ENCODE measurements at places on chromosomes 7 and 10. TPM values are rescaled to one million over a fixed set of nuclear protein-coding genes. Genes with fewer than 3 reads are reported as not detected.

Gene TRIM56
- 11.4 TPM for total RNA-seq

Gene MYO3A
- not detected for total RNA-seq

Gene INTS1
- total RNA-seq, result 72.9 TPM

Gene LEP
- not detected for total RNA-seq

Gene SRGN
- 135 TPM for total RNA-seq

Gene KCNH2
- total RNA-seq, result 0.34 TPM

Gene COPG2
- total RNA-seq, result 11.1 TPM

Gene PLCE1
- 2.8 TPM for total RNA-seq

Gene IDE
- total RNA-seq, result 26.0 TPM

Gene PDE1C
- total RNA-seq, result 0.53 TPM

Gene TAX1BP1
- total RNA-seq, result 41.2 TPM

DNA sequence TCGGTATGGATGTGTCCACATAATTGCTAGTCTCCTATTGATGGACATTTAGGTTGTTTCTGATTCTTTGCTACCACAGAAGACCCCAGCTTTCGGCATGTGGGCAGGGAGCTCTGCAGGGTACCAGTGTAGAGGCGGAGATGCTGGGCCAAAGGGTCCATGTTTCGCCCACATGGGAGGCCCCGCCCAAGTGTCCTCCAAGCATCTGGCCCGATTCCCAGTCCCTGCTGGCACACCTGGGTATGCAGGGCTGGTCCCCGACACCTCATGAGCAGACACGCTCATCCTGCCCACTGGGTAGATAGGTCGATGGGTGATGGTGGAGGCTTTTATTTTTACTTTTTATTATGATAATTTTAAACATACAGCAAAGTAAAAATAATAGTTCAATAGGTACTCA lies 19.4 kb upstream of the TBRG4 start:
- no peak for DNase-seq

DNA sequence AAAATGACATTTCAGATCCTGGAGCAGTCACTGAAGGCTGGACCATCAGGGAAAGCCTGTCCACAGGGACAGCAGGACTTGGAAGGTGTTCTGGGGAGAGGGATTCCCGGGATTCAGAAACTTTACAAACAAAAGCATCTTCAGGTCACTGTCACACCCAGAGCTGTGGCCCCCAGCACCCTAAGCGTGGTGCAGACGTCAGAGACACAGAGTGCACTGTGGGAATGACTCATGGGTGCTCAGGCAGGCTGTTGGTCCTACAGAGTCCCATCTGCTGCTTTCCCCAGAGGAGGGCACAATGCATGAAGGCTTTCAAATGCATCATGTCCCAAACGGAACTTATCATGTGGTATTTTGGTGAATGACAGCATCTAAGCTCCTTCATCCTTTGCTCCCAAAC lies 13.1 kb upstream of the LRMDA start:
- DNase-seq, result no peak

GRCh38 chr7:51428217-51428887 lies 111.7 kb upstream of the COBL start:
- peak; percentile 7 for DNase-seq

- no peak for DNase-seq
These were observed 550.1 kb upstream of the NRP1 start for GRCh38 chr10:33884604-33885003.

GRCh38 chr10:86849181-86849894 lies 92.9 kb downstream of the BMPR1A start:
- no peak for DNase-seq

DNA sequence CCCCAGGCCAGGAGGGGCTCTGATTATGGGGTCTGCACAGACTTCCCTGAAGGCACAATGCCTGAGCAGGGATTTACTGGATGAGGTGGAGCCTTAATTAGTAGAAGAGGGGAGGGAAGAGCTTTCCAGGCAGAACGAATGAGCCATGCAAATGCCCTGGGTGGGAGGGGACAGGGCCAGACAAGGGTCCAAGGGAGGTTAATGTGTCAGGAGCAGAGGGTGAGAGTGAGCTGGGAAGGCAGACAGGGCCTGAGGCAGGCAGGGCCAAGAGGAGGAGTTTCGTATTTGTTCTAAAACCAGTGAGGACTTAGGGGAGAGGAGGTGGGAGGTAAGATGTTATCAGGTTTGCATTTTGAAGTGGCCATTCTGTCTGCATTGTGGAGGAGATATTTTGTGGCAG lies 65.3 kb downstream of the NPY start:
- no peak for DNase-seq

DNA sequence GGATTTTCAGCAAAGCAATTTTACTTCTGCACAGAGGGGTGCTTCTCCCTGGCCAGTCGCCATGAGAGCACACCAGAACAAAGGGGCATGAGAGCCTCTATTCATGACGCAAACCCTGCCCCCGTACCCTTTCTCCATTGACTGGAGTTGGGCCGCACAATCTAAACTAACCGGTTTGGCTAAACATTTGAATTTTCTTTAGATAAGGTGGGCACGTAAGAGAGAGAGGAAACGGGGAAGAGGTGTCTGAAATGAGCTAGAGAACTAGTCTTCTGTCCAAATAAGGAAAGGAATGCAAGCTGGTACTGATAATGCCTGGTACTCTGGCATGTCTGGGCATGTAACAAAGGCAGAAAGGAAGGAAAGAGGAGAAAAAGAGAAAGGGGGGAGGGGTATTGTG lies 13.2 kb upstream of the SCIN start:
- peak; percentile 30 for DNase-seq

DNA sequence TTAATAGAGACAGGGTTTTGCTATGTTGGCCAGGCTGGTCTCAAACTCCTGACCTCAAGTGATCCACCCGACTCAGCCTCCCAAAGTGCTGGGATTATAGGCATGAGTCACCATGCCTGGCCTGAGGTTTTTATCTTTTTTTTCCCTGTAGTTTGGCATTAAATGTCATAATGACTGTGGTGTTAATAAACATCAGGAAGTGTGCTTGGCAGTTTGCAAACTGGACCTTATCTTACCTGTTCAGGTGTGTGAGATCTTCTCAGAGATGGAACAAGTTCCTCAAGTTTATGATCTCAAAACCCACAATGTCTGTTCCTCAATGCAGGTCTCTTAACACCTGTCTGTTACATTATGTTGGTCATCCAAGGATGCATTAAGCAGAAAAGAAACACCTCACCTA lies 80.0 kb downstream of the ARID5B start:
- peak; percentile 24 for DNase-seq

DNA sequence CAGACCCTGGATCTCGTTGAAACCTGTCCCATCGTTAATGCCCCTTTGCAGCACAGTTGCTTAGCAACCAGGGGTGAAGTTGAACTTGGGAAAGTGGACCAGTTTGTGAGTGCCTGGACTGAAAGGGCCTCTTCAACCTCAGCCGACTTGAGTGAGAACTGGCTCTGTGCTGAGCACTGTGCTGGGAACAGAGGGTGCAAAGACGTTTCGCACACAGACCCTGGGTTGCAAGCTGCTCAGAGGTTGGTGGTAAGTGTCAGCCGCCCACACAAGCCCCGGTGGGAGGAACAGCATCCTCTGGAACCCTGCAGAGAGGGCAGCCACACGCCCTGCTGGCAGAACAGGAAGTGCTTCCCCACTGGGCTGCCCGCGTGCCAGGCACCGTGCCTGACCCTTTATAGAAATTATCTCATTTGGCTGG lies 89.2 kb downstream of the CARD11 start:
- DNase-seq, result no peak

DNA sequence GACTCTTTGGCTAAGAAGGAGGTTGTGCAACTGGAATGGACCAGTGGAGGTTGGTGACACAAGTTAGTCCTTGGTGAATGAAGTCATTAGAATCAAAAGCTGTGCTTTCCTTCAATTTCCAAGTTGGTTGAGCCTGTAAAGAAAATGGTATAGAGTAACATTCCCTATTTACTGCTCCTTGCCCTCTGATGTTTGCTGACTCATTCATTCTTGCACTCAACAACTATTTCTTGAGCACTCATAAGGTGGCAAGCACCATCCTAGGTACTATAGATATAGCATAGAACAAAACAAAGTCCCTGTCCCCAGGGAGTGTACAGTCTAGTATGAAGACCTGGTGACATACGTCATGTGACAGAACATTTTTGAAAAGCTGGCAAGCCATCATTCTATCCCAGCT lies 118.9 kb upstream of the CCDC6 start:
- no peak for DNase-seq

DNA sequence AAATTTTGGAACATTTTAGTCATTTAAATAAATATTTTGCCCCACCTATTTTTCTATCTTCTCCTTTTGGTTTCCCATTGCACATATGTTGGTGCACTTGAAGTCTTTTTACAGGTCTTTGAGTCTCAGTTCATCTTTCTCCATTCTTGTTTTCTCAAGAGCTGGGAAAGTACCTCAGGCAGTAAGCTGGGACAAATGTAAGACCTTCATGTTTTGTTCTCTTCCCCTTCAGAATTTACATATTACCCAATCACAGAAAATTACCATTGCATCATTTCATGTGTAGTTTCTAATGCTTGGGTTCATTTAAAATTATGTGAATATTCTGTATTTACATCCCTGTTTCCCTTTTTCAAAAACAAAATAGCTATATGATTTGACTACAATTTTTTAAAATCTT lies 1150.0 kb upstream of the POT1 start:
- no peak for DNase-seq

- peak; percentile 44 for DNase-seq
These were observed 120.2 kb upstream of the RAB18 start for GRCh38 chr10:27383595-27384542.

GRCh38 chr7:97357459-97357858 lies 240.0 kb downstream of the SDHAF3 start:
- no peak for DNase-seq

DNA sequence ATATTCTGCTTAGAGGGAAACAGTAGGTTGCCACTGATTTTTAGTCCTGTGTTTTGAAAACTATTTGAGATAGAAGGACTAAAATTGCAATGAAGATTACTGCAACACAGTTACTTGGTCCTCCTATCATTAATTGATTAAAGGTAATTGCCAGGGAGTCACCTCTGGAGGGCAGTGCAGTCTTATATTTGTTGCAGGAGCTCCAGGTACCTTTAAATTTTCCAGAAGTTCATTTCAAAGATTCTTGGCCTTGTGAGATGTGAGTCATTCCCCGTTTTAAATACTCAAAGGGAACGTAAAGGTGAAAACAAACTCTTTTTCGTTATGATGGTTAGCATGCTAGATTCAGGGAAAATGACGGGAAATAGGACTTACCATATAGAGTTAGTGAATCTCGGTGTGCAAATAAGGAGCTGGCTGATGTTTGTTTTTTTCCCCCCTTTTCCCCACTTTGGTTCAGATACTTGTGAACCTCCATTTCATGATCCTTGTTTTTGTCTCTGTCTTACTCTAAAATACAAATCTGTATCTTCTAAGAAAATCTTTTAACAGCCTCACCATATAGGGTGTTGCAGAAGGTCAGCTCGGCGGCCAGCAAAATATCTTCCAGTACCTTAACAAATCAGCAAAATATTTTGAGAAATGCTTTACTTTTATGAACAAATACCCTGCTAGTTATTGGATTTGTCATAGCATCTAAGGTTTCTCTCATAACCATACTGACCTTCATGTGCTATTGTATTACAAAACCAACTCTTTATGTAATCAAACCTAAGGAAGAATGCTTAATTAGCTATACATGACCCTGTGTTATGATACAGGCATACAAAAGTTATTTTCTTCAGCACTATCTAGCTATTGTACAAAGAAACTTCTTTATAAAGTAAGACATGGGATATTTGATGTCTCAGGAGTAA lies 143.0 kb upstream of the HDAC9 start:
- peak; percentile 66 for DNase-seq

DNA sequence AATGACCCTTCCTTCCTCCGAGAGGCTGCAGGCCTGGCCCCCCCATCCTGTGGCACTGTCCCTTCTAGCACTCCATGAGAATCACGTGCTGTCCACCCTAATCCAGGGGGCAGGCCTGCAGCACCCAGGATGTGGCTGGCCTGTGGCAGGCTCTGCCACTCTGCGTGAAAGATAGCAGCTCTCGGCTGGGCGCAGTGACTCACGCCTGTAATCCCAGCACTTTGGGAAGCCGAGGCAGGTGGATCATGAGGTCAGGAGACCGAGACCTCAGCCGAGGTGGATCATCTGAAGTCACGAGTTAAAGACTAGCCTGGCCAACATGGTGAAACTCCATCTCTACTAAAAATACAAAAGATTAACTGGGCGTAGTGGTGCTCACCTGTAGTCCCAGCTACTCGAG lies 18.9 kb upstream of the LFNG start:
- no peak for DNase-seq

DNA sequence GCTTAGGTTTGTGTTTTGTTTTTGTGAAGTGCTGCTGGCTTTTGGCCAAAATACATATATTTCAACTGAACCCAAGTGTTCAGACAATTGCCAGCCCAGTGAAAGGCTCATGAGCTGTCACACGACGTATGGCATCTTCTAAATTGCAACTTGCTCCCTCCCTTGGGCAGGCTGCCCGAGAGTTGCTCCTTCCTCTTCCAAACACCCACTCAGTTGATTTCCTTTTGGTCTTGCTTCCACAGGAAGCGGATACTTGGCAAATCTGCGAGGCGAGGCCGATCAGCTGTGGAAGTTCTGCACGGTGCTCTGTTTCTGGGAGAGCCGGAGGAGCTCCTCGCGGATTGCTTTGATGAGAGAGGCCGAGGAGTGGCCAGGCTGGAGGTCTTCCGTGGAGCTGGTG lies 39.6 kb upstream of the ATP6V0A4 start:
- DNase-seq, result no peak

- DNase-seq, result no peak
These were observed 36.5 kb upstream of the AKR1C2 start for GRCh38 chr10:5040010-5040673.

DNA sequence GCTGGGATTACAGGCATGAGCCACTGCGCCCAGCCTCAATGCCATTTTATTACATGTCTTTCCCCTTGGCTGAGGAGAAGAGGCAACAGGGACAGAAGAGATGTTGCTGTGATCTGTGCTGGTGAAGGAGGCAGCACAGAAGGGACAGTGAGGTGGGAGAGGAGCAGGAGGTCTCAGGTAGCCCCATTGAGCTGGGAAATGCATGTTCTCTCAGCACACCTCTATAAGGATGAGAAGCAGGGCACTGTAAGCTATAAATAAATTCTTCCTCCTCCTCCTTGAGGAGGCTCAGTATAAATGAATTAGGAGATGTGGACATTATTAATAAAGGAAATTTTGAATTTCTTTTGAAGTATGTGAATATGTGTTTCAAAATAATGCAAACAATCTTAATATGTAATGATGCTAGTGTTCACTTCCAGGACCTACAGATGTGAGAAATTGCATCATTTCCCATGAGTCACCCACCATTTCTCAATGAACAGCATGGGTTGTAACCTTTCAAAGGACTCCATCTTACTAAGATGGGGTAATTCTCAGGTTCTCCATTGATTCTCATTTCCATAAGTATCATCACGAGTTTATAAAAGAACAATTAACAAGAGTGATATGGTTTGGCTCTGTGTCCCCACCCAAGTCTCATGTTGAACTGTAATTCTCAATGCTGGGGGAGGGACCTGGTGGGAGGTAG lies 88.9 kb upstream of the ODAD2 start:
- DNase-seq, result peak; percentile 70

DNA sequence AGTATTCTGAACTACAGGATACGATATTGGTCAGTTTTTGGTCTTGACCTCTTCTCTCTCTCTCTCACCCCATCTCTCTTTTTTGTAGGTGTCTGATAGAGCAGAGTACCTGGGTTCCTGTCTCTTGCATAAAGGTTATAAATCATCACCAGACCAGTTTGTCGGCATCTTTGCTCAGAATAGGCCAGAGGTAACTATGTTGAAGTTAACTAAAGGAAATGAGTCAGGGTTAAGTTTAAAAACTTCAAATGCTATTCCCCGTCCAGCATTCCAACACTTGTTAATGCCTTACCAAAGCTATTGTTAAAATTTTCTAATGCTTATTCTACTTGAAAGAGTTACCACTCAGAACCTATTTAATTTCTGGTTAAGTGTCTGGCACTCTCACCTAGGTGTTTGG lies 30.7 kb downstream of the ACSL5 start:
- DNase-seq, result peak; percentile 48

GRCh38 chr7:14598978-14599377 lies 303.6 kb downstream of the DGKB start:
- no peak for DNase-seq

All from HT1080 (cell line).